ENCODE measurements at places on chromosomes 2 and 18. TPM values are rescaled to one million over a fixed set of nuclear protein-coding genes. Genes with fewer than 3 reads are reported as not detected.

- DNase-seq: no peak
These were observed 690.3 kb downstream of the MBD2 start for GRCh38 chr18:53534203-53534602.

DNA sequence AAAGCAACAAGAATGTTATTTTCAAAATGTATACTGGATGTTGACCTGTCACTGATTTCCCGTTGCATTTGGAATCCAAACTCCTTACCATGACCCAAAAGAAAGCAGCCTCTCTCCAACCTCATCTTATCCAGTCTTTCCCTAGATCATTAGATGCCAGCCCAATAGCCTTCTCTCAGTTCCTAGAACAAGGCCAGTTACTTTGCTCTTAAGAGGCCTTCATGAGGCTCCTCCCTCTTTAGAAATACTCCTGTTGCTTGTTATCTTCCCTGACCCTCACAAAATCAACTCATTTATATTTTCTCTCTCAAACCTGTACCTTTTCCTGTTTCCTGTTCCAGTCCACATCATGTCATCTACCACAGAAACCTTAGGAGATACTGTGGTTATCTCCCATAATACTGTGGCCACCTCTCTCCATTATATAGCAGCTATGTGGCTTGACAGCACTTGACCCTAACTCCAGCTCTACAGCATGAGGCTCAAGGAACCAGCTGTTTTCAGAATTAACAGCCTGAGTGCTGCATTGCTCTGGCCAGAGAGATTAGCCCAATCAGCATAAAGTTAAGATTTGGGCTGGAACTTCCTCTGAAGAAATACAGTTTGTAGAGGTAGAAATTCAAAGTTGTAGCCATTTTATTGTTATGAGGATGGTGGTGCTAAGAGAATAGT lies 22.8 kb downstream of the SRBD1 start:
- no peak for DNase-seq

GRCh38 chr2:145379934-145380333 lies 860.0 kb upstream of the ZEB2 start:
- no peak for DNase-seq

- peak; percentile 19 for DNase-seq
These were observed 89.6 kb downstream of the ITGB1BP1 start for GRCh38 chr2:9333591-9334171.

GRCh38 chr18:12552879-12553242 lies 105.0 kb downstream of the SPIRE1 start:
- DNase-seq: no peak

DNA sequence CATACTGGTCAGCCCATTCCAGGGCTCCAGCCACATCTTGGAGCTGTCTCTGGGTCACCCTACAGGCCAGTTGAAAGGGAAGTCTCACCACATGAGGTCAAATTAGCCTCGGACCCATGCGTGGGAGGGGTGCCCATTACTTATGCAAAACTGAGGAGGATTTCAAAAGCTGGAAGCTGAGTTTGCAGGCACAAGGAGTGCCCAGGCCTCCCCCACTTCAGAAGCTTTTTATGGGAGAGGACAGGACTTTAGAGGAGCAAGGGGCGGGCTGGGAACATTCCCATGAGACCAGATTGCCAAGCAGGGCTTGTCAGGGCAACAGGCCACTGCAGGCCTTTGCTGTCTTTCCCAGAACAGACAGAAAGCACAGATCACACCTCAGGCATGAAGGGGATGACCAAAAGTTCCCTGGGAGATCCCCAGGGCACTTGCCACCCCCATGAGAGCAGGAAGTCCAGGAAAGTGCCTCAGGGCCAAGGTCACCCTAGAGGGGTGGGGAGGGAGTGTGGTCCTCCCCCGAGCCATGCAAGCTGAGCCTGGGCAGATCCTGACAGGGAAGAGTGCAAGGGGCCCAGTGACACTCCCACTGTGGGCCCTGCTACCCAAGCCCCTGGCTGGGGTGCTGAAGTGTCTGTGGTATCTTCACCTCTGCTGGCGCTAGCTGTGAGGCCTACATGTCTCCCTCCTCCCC lies 267.7 kb downstream of the BCL11A start:
- no peak for DNase-seq

DNA sequence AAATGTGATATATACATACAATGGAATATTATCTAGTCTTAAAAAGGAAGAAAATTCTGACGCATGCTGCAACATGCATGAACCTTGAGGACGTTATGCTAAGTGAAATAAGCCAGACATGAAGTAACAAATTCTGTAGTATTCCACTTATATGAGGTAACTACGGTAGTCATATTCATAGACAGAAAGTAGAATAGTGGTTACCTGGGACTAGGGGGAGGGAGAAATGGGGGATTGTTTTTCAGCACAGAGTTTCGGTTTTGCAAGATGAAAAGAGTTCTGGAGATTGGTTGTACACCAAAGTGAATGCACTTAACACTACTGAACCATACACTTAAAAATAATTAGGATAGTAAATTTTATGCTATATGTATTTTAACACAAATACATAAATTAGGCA lies 215.9 kb upstream of the FBXO11 start:
- DNase-seq: no peak

DNA sequence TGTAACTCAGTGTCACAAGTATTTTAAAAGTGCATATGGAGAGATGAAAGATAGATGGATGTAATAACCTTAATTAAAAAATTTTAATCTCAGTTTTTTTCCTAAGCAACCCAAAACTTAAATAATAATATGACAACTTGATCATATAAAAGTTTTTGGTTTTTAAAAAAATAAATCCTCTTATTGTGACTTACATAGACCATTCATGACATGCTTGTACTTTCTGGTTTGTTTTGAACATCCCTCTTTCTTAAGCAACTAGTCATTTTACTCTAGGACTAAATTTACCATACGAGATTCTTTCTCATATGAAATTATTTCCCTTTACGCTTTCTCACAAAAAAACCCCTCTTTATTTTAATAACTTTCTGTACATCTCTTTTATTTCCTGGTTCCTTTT lies 6.5 kb upstream of the PLA2R1 start:
- DNase-seq: no peak

DNA sequence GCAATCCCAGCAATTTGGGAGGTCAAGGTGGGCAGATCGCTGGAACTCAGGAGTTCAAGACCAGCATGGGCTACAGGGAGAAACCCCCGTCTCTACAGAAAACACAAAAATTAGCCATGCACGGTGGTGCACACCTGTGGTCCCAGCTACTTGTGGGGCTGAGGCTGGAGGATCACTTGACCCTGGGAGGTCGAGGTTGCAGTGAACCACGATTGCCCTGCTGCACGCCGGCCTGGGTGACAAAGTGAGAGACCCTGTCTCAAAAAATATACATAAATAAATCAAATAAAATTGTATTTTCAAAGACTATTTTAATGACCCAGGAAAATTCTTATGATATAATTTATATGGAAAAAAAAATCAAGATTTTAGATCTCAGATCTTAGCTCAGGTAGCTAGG lies 191.5 kb downstream of the ZFP36L2 start:
- no peak for DNase-seq

DNA sequence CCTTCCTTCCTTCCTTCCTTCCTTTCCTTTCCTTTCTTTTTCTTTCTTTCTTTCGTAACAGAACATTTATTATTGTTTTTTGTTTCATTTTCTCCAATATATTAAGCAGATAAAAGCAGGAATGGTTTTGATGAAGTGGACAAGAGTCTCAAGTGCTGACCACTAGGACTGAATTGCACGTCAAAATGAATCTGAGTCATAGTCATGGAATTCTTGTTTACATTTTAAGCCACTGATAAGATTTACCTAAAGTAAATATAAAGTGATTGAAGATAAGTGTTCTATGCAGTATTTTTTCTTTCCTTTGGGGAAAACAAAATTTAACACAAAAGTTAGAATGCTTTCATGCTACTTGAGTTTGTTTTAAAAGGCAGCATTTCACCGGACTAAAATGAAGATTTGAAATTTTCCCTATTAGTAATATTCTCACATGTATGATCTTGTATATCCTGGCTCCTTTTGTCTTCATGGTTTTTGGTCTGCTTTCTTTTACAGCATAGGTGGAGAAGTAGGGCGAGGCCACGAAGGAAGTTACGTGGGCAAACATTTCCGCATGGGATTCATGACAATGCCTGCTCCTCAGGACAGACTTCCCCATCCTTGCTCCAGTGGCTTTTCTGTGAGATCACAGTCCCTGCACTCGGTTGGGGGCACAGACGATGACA lies 113.5 kb downstream of the NYAP2 start:
- no peak for DNase-seq

- DNase-seq: no peak
These were observed 262.9 kb upstream of the MAP2 start for GRCh38 chr2:209160800-209161588.

- no peak for DNase-seq
These were observed 566.4 kb downstream of the TNS1 start for GRCh38 chr2:217436386-217436785.

- no peak for DNase-seq
These were observed 63.6 kb upstream of the ACSL3 start for GRCh38 chr2:222797261-222797660.

DNA sequence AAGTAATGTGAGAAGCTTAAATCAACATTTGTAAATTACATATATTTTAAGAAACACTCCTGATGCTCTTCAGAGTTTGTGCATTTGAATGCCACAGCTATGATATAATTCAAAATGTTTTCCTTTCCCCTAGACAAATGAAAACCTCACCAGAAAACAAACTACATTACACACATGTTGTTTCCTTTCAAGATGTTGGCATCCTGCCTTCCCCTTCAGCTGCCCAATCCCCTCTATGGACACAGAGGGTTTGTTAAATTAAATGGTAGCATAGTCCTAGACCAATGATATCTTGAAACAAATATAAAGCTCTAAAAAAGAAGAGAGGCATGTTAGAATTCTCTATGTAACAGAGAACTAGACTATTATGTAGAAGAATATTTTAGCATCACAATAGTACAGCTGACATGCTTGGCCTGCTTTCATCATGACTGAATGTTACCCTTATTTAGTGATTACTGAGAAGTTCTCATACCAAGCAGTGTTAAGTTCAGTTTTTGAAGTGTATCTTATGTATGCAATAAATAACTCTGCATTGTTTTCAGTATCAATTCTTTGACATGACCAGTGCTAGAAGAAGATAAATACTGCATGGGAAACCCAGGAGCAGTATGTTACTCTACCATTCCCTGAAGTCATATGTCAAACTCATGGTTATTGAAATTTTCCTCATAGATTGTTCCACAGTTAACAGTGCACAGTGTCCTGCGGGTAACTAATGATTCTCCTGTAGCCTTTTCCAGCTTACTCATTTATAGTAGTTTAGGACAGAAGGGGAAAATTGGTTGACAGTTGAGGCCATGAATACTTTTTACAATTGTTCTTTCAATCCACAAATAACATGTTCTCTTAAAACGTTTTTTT lies 316.3 kb upstream of the KCNJ3 start:
- no peak for DNase-seq

DNA sequence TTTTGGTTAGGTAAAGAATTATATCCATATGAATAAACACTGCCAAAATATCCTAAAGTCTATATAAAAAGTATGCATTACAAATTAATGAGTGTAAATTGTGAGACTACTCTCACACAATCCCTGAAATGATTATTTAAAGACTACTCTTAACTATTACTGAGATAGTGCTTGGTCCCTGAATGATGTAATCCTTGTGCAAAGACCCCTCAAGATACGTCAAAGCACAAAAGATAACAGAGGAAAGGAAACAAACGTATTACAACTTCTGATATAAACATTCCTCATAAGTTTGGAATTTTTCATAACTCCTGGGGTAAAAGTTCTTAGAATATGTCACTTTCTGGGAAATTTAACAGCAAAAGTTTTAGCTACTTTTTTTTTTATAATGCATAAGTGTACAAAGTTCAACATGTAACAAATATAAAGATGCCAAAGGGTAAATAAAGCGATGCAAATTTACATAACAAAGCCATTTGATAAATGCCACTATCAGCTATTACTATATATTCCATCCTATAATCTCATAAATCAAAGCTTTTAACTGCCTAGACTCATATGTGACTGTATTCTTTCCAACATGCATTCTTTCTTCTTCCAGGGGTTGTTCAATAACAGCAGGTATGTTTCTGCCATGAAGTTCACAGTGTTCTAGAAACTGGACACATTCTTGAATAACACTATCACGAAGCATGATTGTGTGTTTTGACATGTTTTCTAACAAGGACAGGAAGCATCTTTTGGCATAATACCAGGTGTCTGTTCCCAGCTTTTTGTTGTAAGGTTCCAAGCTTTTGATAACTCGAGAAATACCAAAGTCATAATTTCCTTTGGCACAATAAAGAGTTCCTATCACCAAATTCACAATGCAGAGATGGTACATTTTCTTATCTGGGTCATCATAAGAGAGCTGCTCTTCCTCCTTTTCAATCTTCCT lies 158.0 kb downstream of the AGPS start:
- no peak for DNase-seq

GRCh38 chr18:26434887-26435286 lies 113.5 kb downstream of the KCTD1 start:
- no peak for DNase-seq

DNA sequence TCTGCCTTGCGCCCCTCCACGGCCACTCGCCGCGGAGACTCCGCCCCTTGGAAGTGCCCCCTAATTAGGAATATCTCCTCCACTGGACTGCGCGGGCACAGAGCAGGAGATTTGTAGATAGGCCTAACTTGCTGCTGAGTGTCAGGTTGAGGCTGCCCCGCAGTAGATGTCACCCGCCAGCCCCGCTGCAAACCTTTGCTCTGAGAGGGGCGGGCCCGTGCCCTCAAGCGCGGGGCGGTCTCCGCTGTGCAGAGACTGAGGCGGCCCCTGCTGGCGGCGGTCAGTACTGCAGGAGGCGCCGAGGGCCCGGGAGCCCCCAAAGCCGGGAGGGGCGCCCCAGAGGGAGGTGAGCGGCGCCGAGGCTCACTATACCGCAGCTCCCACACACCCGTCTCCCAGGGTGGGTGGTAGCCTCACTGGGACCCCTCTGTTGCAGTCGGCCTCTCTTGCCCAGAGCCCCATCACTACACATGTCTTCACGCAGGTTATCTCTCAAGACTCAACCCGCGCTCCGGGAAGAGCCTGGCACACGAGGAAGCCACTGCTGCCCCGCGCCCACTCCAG lies 2.9 kb upstream of the NEURL3 start:
- DNase-seq: peak; percentile 94

Gene MFSD2B
- total RNA-seq: 0.25 TPM

Gene SLC25A12
- 18.3 TPM for total RNA-seq

Gene QPCT
- total RNA-seq: 0.29 TPM

Gene RAB27B
- not detected for total RNA-seq

Gene RGPD4
- total RNA-seq: 0.07 TPM

Gene RESP18
- not detected for total RNA-seq

Gene FEV
- total RNA-seq: not detected

Gene CRYGC
- not detected for total RNA-seq

Gene SCTR
- not detected for total RNA-seq

Gene IL36RN
- not detected for total RNA-seq

Gene CRYBA2
- not detected for total RNA-seq

Gene TUBA4B
- not detected for total RNA-seq

Gene IFIH1
- total RNA-seq: 28.7 TPM

Gene SCN1A
- not detected for total RNA-seq

Gene ABCG5
- total RNA-seq: not detected

Gene FAM110C
- total RNA-seq: 0.96 TPM

Data from activated CD8-positive, alpha-beta T cell treated with anti-CD3 and anti-CD28 coated beads for 36 hours (primary cell).